Hematopoietic multipotent progenitor cell treated with erythropoietin and hydrocortisone succinate and interleukin-3 and kit ligand, for 6 days (in vitro differentiated cells): ENCODE measurements at places on chromosomes 4 and X.

GRCh38 chr4:98626350-98626749 lies 32.1 kb downstream of the TSPAN5 start:
- no peak for DNase-seq

DNA sequence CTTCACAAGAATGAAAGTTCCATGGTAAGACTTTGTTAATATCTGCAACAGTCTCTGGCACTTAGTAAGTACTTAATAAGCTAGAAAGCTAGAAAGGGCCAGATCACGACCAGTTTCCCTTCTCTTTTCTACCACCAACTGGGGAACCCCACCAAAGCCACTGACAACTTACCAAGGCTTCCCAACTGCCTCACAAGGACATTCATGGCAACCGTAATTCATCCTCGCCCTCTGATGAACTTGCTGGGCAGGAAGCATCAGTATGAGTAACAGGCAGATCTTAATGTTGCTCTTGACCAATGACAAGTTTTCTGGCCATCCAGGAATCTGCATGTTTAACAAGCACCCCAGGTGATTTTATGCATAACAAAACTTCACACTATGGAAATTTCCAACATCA lies 23.2 kb upstream of the ZCCHC13 start:
- no peak for DNase-seq

DNA sequence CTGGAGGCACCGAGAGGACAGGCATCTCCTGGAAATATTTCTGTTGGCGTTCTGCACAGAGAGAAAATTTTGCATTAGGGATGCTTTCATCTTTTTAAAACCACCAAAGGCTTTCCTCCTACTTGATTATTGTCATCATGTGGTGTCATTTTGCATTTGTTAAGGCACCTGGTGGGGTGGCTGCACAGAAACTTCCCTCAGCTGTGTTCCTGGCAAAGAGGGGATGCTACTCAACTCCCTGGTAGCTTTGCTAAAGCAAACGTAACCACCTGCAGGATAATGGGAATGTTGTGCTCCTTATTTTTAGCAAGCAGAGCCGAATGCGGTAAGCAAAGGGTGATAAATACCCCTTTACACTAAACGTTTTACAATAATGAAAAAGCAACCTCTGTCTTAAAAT lies 229.8 kb downstream of the STIM2 start:
- no peak for DNase-seq

DNA sequence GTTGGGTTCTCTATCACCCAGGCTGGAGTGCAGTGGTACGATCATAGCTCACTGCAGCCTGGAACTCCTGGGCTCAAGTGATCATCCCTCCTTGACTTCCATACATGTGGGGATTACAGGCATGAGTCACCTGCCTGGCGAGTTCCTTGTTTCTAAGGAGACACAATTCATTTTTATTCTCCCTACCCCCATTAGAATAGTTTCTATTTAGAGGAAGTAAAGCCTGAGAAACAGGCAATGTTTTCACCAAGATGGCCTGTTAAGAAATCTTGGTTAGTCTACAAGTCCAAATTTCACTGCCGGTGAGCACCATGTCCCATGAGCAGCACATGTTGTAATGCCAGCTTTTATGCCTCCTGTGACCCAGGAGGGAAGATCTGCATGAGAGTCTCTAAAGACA lies 5.7 kb downstream of the CYBB start:
- DNase-seq = peak; percentile 40

DNA sequence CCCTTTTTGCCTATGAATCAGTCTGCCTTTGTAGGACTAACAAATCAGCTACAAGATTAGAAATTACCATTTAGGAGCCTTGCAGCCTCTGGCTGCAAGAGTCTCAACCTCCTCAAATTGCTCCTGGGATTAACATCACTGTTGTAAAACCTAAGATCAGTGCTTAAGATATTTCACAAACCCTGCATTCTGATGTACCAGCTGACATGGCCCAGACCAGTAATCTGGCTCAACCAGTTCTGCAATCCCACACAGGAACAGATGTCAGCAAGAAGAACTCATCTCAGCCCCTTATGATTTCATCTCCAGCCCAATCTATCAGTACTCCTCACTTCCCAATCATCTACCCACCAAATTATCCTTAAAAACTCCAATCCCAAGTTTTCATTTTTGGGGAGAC lies 32.5 kb upstream of the AADAT start:
- DNase-seq = no peak

DNA sequence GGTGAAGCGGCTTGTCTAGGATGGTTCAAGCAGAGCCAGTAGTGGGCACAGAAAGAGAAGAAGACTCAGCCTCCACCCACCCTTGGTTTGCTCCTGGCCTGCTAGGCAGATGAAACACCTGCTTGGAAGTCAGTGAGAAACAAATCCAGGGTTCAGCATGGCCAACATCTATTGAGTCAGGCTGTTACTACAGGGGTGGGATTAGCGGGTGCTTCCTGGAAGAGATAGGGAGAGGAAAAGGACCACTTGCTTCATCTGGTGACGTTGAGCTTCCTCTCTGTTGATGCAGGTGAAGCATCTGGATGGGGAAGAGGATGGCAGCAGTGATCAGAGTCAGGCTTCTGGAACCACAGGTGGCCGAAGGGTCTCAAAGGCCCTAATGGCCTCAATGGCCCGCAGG lies 3.0 kb downstream of the MAGED2 start:
- no peak for DNase-seq

DNA sequence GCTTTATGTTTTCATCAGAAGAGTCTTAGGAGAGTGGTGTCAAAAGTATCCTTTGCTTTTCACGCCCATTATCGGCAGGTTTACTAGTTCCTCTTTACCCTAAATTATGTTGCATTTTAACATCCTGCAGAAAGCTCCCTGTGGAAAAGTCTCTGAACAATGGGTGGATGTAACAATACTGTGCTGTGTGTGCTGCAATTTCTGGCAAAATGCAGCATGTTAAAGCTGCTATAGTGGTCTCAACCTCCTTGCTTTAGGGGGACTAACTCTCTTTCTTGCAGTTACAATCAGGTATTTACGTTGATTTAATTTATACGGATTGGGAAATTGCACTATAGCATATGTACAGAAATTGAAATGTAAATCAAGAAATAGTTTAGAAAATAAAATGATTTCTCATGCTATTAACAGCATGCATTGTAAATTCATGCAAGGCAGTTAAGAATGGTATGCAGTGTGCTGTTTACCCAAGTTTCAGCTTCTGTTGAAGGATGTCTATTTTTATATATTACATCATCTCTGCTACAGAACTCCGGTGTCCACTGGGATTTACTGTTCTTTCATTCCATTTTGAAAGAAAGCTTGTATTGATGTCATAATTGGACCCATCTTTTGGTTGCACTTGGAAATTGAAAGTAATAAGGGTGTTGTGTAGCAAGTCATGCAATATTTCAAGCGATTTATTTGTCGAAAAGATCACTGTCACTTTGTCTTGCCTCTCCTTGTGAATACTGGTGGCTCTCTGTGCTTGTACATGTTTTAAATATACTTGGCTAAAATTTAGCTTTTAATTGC lies 145.7 kb downstream of the RAPGEF2 start:
- no peak for DNase-seq

- DNase-seq = no peak
These were observed 85.1 kb downstream of the USP46 start for GRCh38 chr4:52574036-52574435.

DNA sequence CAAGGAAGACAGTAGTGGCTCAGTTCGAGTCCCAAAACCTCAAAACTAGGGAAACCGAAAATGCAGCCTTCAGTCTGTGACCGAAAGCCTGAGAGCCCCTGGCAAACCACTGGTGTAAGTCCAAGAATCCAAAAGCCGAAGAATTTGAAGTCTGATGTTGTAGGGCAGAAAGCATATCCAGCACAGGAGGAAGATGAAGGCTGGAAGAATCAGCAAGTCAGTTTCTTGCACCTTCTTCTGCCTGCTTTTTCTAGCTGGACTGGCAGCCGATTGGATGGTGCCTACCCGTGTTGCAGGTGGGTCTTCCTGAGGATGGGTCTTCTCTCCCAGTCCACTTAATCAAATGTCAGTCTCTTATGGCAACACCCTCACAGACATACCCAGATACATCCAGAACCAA lies 95.0 kb downstream of the STK32B start:
- DNase-seq = no peak

DNA sequence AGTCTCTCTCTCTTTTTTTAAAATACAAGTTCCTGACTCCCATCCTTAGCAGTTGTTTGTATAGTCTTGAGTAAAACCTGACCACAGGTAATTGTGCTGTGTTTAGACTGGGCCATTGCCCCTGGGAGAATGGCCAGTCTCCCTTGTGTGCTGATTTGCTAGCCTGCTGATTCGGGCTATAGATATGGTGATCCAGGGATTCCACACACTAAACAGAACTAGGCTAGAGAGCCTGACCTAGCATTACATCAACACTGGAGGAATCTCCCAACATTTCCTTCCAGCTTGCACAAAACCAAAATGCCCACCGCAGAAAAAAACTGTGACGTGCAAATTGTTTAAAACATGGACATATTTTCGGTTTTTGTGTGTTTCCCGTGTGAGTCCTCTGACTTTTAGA lies 5.1 kb downstream of the UPRT start:
- no peak for DNase-seq

- no peak for DNase-seq
These were observed 93.2 kb upstream of the FAM47B start for GRCh38 chrX:34849371-34849770.

GRCh38 chr4:138216272-138216867 lies 25.8 kb downstream of the SLC7A11 start:
- DNase-seq = no peak

GRCh38 chrX:41716222-41716621 lies 7.8 kb upstream of the GPR82 start:
- DNase-seq = no peak

DNA sequence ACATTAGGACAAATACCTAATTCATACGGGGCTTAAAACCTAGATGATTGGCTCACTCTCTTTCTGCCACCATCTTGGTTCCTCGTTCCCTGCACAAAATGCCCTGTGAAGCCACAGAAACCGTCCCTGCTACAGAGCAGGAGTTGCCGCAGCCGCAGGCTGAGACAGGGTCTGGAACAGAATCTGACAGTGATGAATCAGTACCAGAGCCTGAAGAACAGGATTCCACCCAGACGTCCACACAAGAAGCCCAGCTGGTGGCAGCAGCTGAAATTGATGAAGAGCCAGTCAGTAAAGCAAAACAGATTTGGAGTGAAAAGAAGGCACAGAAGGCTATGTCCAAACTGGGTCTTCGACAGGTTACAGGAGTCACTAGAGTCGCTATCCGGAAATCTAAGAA lies 34.3 kb downstream of the TRIM61 start:
- no peak for DNase-seq

GRCh38 chrX:7242613-7243012 lies 94.7 kb upstream of the PUDP start:
- DNase-seq = peak; percentile 1

DNA sequence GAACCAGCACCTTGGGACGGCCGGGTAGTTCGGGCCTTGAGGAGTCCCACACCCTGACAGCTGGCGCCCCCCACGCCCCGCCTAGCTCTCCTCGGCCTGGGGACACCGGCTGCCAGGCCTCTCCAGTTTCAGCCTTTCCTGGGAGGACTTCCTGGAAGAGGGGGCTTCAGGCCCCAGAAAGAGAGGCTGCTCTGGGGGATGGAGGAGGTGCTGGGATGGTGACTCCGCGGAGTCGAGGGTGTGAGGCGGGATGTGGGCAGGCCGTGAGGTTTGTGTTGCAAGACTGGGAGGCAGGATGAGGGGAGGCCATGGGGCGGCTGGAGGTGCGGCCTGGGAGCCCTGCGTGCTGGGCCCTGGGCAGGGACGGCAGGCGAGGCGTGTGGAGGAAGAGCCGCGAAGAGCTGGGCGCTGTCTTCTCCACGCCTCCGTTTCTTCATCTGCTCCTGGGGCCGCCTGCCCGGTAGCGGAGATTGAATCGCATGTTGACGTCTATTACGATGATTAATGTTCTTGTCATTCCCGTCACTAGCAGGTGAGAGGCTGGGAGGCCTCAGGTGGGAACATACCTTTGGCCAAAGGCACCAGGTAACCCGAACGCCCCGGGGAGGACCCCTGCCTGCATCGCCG lies 918 bp upstream of the FGFRL1 start:
- DNase-seq = peak; percentile 82

GRCh38 chrX:71859637-71860036 lies 51.0 kb upstream of the NHSL2 start:
- DNase-seq = peak; percentile 67

- DNase-seq = no peak
These were observed 3.0 kb downstream of the GIMD1 start for GRCh38 chr4:106365613-106366012.

- DNase-seq = no peak
These were observed 35.5 kb downstream of the NWD2 start for GRCh38 chr4:37279894-37280592.

DNA sequence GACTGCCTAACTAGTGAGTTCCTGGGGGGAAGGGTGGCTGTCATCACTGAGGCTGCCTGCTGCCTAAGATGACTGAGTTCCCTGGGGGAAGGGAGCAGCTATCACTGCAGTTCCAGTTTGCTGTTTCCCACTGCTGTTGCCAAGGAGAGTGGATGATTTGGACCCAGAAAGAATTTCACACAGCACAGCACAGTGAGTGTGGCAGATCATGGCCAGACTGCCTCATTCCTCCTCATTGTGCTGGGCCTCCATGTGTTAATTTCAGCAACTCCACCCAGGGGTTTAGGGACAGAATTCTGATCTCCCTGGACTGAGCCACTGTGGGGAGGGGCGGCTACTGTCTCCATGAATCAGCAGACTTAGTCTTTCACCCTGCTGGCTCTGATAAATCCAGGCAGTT lies 125.0 kb downstream of the TEX13C start:
- DNase-seq = no peak

GRCh38 chrX:45749375-45749774 lies 548.7 kb upstream of the DIPK2B start:
- no peak for DNase-seq
